K562 (cell line): ENCODE measurements at places on chromosomes 4 and X.

- no peak overlapping the region for H3K4me3 ChIP-seq
- H3K36me3 ChIP-seq, result no peaks in the 10 kb centered on the region
- H3K27me3 ChIP-seq, result no peaks in the 10 kb centered on the region
- no peaks in the 10 kb centered on the region for H3K4me1 ChIP-seq
- H3K27ac ChIP-seq, result no peak overlapping the region
Observed at GRCh38 chr4:171583790-171584189, 229.4 kb upstream of the GALNTL6 start.

GRCh38 chrX:119303137-119303536, 67.1 kb downstream of the PGRMC1 start:
- no peak overlapping the region for H3K27ac ChIP-seq
- no peaks in the 10 kb centered on the region for H3K27me3 ChIP-seq
- H3K4me1 ChIP-seq, result no peaks in the 10 kb centered on the region

- H3K4me1 ChIP-seq, result peaks cover 21% of the 10 kb centered on the region; the same call in 2 of the 3 replicates
- no peak overlapping the region for H3K27ac ChIP-seq
- no peaks in the 10 kb centered on the region for H3K36me3 ChIP-seq
- no peak overlapping the region for H3K4me3 ChIP-seq
- DNase-seq, result no peak
- peaks cover under 1% of the 10 kb centered on the region; the same call in 1 of the 3 replicates for H3K27me3 ChIP-seq
Observed at GRCh38 chr4:105348719-105349118, 125.1 kb downstream of the PPA2 start.

GRCh38 chrX:19912-20571, 261.1 kb upstream of the PLCXD1 start:
- H3K27me3 ChIP-seq, result no peaks in the 10 kb centered on the region
- DNase-seq, result peak; percentile 65
- peak overlapping the region; percentile 31 for H3K4me3 ChIP-seq
- no peak overlapping the region for H3K27ac ChIP-seq
- no peaks in the 10 kb centered on the region for H3K36me3 ChIP-seq

DNA sequence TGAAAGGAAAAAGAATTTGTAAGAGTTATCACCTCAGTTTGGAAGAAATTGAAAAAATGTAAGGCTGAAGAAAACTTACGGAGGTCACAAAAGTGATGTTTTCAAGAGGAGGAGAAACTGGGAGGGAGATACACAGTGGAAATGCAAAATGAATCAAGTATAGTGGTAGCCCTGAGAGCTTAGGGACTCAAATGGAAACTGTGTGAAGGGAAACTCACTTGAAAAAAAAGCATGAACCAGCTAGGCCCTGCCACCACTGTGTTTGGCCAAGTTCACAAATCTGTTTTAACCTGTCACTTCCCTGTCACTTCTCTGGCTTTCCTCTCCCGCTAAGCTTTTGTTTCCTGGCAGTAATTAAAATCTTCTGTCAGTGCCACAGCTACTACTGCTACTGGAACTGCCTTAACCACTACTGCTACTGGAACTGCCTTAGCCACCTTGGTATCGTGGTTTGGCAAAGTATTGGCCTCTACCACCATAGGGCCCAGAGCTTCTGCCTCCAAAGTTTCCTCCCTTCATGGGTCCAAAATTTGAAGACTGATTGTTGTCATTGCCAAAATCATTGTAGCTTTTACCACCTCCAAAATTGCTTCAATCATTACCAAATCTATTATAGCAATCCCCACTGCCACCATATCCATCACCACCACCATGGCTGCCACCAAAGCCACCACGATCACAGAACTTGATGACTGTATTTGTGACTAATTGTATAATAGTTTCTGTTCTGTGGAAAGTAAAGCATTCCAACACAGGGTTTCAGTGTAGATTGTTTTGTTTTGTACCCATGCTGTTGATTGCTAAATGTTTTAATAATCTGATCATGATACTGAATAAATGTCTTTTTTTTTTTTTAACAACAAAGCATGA, 41.5 kb downstream of the SMARCA5 start:
- H3K36me3 ChIP-seq, result peaks cover 40% of the 10 kb centered on the region
- no peak for DNase-seq
- no peaks in the 10 kb centered on the region for H3K4me1 ChIP-seq
- H3K27ac ChIP-seq, result no peak overlapping the region
- H3K27me3 ChIP-seq, result no peaks in the 10 kb centered on the region

DNA sequence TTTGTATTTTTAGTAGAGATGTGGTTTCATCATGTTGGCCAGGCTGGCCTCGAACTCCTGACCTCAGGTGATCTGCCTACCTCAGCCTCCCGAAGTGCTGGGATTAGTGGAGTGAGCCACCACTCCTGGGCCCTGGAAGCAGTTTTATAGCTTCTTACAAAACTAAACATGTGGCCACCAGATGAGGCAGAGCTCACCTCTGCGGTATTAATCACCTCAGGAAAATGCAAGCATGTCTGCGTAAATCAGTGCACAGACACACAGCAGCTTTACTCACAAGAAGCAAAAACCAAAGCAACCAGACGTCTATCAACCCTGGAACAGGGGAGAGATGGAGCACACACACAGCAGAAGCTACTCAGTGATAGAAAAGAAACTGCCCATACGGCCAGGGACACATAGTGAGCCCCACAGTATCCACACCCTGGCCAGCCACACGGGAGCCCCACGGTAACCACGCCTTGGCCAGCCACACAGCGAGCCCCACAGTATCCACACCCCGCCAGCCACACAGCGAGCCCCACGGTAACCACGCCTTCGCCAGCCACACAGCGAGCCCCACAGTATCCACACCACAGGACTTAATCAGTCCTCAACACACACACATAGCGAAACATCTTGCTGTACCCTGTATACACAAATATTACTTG, 30.2 kb downstream of the PPP2R3B start:
- H3K27me3 ChIP-seq, result no peaks in the 10 kb centered on the region
- no peak for DNase-seq
- peaks cover 5% of the 10 kb centered on the region; the same call in 1 of the 2 replicates for H3K4me1 ChIP-seq
- no peak overlapping the region for H3K27ac ChIP-seq

- H3K27ac ChIP-seq, result no peak overlapping the region
- DNase-seq, result no peak
Observed at GRCh38 chr4:89939546-89939945, 44.9 kb downstream of the MMRN1 start.

- H3K36me3 ChIP-seq, result no peaks in the 10 kb centered on the region
- no peak for DNase-seq
- H3K4me3 ChIP-seq, result no peak overlapping the region
- H3K27ac ChIP-seq, result no peak overlapping the region
- peaks cover 45% of the 10 kb centered on the region for H3K4me1 ChIP-seq
Observed at GRCh38 chr4:4857001-4857808, 2.3 kb upstream of the MSX1 start.

DNA sequence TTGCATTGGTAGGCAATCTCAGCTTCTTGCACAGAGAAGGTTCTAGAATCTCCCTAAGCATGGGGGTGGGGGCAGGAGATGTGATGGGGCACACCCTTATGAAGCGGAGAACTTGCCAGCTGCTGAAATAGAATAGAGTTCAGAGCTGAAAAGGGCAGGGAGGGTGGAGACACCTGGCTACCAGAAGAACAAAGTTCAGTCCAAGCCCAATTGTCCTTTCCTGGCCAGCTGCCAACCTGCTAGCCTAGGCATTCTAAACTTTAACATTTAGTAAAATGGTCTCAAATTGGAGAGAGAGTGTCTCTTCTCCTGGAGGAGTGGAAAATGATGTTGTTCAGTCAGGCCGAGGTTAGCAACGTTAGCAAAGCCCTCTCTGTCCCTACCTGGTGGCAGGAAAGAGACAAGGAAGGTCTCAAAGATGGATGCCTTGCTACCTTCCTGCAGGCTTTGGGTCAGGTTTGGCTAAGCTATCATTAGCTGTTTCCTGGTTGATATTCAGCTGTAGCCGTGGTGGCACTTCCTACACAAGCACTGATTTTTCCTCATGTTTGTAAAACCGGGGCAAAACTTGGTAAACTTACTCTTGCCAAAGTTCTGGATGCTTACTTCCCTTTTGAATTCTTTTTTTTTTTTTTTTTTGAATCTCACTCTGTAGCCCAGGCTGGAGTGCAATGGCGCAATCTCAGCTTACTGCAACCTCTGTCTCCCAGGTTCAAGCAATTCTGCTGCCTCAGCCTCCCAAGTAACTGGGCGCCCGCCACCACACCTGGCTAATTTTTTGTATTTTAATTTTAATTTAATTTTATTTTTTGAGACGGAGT, 34.7 kb upstream of the NYX start:
- H3K4me1 ChIP-seq, result no peaks in the 10 kb centered on the region
- H3K36me3 ChIP-seq, result no peaks in the 10 kb centered on the region
- no peaks in the 10 kb centered on the region for H3K27me3 ChIP-seq

DNA sequence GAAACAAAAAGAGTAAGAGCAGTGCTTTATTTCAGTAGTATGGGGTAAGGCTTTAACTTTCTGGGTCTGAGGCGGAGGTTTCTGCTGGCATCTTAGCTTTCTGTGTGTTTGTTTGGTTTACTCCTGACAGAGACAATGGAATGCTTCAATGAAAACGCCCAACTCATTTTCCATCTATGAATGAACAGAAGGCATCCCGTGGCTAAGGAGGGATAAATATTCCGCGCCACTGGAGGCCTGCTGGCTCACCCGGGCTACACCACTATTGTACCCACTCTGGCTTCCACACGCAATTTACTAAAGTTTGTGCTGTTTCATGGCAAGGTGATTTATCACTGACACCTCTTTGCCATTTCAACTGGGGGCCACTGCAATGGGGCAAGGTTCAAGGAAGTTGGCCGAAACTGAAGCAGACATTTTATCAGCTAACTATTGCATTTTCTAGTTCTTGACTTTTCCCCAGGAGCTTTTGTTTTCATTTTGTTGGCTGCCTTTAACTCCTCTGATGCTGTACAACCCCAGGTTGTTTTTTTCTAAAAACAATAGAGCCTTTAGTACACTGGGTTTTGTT, 32.8 kb upstream of the PPARGC1A start:
- no peaks in the 10 kb centered on the region for H3K4me1 ChIP-seq
- H3K36me3 ChIP-seq, result no peaks in the 10 kb centered on the region
- H3K4me3 ChIP-seq, result no peak overlapping the region
- H3K27me3 ChIP-seq, result no peaks in the 10 kb centered on the region

GRCh38 chrX:136170139-136170800, 22.9 kb downstream of the FHL1 start:
- DNase-seq, result no peak
- H3K36me3 ChIP-seq, result no peaks in the 10 kb centered on the region
- no peak overlapping the region for H3K4me3 ChIP-seq
- peaks cover 36% of the 10 kb centered on the region for H3K27me3 ChIP-seq

DNA sequence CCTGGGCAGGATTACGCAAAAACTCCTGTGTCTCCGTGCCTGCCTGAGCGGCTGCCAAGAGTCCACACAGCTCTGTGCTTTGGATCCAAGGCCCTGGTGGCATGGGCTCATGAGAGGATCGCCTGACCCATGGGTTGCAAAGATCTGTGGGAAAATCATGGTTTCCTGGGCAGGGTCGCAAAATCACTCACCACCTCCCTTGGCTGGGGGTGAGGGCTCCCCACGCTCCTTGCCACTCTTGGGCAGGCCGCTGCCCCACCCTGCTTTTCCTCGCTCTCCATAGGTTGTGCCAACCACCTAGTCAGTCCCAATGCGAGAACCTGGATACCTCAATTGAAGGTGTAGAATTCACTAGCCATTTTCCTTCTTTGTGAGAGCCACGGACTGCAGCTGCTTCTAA, 66.5 kb upstream of the MAGEB18 start:
- no peaks in the 10 kb centered on the region for H3K36me3 ChIP-seq
- no peaks in the 10 kb centered on the region for H3K27me3 ChIP-seq
- DNase-seq, result no peak
- no peaks in the 10 kb centered on the region for H3K4me1 ChIP-seq
- H3K4me3 ChIP-seq, result no peak overlapping the region

DNA sequence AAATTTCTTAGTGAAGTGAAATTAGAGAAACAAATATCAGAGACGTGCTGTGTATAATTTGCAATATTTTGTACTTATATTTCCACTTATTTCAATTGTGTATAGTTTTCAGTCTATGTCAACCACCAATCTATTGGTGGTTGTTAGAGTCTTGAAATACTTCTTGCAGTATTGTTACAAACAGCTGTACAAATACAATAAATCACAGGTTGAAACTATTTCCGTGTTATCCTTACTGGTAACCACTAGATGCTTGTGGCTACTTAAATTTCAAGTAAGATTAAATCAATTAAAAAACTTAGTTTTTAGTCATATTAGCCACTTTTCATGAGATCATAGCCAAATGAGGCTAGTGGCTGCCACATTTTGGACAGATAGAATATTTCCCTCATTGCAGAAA, 520.5 kb downstream of the GBA3 start:
- H3K36me3 ChIP-seq, result no peaks in the 10 kb centered on the region
- no peak for DNase-seq
- no peak overlapping the region for H3K4me3 ChIP-seq
- H3K27me3 ChIP-seq, result no peaks in the 10 kb centered on the region
- no peak overlapping the region for H3K27ac ChIP-seq

- H3K36me3 ChIP-seq, result no peaks in the 10 kb centered on the region
- H3K27ac ChIP-seq, result no peak overlapping the region
- no peak overlapping the region for H3K4me3 ChIP-seq
- H3K27me3 ChIP-seq, result no peaks in the 10 kb centered on the region
- H3K4me1 ChIP-seq, result no peaks in the 10 kb centered on the region
Observed at GRCh38 chr4:155887847-155888570, 15.5 kb upstream of the TDO2 start.

- H3K27me3 ChIP-seq, result no peaks in the 10 kb centered on the region
- no peak for DNase-seq
- no peak overlapping the region for H3K27ac ChIP-seq
- no peaks in the 10 kb centered on the region; the same call in 1 of the 2 replicates for H3K4me1 ChIP-seq
- peaks cover 69% of the 10 kb centered on the region for H3K36me3 ChIP-seq
Observed at GRCh38 chr4:6847178-6847577, 62.4 kb upstream of the TBC1D14 start.

DNA sequence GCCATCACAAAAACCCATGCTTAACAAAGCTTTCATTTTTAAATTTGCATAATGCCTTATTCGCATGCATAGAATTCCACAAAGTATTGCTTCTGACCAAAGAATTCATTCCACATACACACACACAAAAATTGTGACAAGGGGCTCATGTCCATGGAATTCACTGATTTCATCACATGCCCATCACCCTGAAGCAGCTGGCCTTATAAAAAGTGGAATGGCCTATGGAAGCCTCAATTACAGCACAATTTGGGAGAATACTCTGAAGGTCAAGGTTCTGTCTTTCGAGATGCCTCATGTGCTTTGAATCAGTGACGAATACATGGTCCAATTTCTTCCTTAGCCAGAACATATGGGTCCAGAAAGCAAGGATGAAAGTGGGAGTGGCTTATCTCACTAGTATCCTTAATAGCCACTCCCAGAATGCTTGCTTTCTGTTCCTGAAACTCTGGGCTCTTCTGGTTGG, 165.7 kb downstream of the KDR start:
- no peak for DNase-seq
- H3K27ac ChIP-seq, result no peak overlapping the region
- H3K36me3 ChIP-seq, result no peaks in the 10 kb centered on the region

DNA sequence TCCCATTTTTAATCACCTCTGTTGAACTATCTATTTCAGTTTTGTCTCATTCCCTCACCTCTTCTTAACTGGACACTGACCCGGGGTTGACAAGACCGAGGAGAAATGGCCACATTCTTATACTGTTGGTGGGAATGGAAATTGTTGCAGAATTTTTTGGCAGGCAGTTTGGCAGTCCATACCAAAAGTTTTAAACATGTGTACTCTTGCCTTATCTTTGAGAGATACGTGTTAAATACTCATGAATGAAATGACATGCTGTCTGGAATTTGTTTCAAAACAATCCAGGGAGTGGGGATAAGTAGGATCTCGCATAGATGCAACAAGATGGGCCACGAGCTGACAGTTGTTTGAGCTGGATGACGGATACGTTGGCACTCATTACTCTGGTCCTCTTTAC, 12.1 kb downstream of the FGFBP1 start:
- no peak overlapping the region for H3K27ac ChIP-seq
- H3K4me3 ChIP-seq, result no peak overlapping the region
